ENCODE measurements at places on chromosomes 7 and 10.

- no peak for DNase-seq
Measured at GRCh38 chr7:100865938-100866728, 1.1 kb upstream of the TRIP6 start.

- DNase-seq, result no peak
Measured at GRCh38 chr7:133815611-133816210, 311.4 kb upstream of the LRGUK start.

DNA sequence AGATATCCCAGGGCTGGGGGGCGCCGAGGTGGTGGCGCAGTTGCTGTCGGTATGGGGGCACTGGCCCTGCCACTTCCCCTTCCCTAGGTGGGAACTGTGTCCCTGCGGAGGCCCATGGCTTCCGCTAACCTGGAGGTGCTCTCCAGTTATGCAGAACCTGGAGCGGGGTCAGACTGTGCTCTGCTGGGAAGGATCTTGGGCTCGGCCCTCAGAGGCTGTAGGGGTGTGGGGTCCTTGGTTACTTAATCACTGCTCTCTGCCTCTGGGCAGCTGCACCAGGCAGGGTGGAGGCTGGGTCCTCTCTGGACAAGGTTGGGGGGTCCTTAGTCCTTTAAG, 2.4 kb downstream of the BRI3 start:
- DNase-seq, result no peak

DNA sequence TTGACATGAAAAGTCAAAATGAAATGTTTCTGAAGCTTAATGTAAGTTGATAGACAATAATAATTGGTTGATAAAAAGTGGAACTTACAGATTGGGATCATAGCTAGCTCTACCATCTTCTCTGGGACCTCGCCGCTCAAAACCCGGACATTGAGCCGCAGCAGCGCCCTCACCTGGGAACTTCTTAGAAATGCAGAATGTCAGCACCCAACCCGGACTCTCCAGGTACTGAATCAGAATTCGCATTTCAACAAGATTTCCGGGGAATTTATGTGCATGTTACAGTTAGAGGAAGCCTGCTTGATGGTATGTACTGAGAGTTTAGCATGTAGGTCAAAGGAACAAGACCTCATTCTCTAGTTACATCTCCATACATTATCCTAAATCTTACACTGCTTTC, 36.7 kb upstream of the ABLIM1 start:
- no peak for DNase-seq

DNA sequence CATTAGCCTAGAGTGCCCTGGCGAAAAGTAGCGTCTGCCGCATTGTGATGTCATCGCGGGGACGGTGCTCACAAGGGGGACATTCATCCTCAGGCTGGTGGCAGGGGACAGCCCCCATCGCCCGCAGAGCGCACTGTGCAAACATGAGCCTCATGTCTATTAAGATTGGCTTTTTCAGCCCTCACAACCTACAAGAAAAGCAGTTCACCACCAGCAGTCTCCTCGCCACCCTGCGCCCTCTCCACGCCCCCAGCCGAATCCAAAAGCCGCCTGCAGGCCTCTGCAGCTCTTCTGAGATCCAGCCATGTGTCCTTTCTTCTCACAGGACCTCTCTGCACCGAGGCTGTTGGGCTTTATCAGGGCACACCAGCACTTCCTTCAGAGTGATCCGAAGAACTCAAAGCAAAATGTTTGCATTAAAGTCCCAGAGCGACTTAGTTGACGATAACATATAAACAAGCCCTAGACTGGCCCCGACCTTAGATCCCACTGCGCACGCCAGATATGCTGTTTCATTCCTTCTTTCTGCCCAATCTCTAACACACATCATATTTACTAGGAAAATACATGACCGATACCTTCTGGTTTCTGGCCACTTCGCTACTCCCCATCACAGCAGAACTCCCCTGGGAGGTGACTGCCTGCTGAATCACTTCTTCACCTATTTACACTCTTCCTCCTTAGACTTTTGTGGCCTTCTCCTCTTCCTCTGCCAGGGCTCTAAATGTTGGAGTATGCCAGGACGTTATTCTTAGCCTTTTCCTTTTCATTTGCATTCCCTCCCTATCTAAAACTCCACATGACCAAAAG, 206.0 kb upstream of the SH2B2 start:
- no peak for DNase-seq

DNA sequence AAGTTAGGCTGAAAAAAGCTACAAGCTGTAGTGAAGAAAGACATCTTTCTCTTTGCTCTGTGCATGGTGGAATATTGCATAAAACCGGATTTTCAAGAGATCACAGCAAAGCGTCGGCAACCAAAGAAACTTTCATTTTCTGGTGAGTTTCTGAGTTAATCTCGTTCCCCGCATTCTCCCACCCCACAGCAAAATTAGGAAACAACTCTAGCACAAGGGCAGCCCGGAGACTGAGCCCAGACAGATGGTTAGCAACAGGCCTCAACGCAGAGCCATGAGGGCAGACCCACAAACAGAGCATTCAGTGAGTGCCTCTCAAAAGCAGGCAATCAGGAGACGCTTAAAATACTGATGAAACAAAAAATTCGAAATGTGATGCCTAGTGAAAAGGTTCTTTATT, 396.1 kb upstream of the KLF6 start:
- no peak for DNase-seq
